Stimulated activated CD8-positive, alpha-beta memory T cell treated with anti-CD3 and anti-CD28 coated beads, Interleukin-4, amount 100 ng/mL, for 1 hour (primary cell): ENCODE measurements at places on chromosomes 2 and 18.

DNA sequence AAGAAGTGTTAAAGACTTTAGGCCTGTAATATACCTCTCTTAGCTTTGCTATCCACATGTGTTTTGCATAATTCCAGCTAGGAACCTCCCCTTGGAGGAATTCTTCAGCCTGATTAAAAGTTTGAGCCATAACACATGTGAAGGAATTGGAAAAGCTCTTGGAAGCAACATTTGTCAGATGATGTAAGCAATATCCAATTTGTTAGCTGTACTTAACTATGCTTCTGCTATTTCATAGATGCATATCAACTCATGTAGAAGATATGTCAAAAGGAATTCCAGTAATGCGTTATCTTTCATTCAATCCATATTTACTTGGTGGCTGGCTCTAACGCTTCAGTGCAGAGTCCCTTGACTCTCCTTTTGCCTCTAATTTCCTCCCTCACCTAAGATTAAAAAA is 46.2 kb downstream of the PKP4 start:
- no peak for DNase-seq

- no peak for DNase-seq
Measured at GRCh38 chr2:122231296-122231695, 475.8 kb downstream of the TSN start.

DNA sequence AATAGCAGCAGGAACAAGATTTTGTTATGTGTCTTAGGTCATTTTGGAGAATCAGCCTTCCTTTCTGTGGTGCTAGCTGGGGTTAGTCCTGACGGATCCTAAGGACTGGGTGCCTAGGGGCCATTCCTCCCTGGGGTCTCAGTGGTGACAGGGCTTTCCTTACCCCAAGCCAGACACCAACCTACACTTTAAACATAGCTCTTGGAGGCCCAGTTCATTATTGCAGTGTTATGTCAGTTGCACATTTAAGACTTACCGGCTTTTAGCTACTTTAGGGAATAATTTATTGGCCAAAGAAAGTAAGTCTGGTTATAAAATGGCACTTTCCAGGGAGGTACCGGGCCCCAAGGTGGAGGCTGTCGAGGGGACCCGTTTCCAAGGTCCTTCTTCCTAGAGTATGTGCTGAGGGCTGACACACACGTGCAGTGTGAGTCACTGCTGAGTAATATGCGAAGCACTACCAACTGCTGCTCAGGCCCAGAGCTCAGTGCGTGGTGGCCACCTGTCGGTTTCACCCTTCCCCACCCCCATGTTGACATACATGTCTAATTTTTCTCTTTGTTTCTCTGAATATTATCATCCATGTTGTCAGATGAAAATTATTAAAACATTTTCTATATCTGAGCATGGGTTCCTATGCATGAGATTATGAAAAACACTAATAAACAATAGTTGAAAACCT is 37.0 kb upstream of the GRHL1 start:
- no peak for DNase-seq

DNA sequence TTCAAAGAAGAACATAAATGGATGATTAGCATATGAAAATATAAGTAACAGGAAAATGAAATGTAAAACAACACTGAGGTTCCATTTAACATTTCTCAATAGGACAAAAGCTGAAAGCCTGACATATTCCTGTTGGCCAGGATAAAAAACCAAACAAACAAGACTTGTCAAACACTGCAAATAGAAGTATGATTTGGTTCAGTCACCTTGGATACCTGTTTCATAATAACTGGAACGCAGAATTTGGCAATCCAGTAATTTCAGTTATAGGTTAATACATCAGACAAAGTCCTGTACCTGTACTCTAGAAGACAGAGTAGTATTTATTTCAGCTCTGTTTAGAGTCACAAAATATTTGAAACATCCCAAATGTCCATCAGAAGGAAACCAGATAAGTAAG is 16.5 kb upstream of the EVA1A start:
- DNase-seq: no peak

- DNase-seq: no peak
Measured at GRCh38 chr18:44759925-44760342, 79.2 kb downstream of the SETBP1 start.

GRCh38 chr18:55485666-55486065 is 102.3 kb downstream of the TCF4 start:
- DNase-seq: no peak

DNA sequence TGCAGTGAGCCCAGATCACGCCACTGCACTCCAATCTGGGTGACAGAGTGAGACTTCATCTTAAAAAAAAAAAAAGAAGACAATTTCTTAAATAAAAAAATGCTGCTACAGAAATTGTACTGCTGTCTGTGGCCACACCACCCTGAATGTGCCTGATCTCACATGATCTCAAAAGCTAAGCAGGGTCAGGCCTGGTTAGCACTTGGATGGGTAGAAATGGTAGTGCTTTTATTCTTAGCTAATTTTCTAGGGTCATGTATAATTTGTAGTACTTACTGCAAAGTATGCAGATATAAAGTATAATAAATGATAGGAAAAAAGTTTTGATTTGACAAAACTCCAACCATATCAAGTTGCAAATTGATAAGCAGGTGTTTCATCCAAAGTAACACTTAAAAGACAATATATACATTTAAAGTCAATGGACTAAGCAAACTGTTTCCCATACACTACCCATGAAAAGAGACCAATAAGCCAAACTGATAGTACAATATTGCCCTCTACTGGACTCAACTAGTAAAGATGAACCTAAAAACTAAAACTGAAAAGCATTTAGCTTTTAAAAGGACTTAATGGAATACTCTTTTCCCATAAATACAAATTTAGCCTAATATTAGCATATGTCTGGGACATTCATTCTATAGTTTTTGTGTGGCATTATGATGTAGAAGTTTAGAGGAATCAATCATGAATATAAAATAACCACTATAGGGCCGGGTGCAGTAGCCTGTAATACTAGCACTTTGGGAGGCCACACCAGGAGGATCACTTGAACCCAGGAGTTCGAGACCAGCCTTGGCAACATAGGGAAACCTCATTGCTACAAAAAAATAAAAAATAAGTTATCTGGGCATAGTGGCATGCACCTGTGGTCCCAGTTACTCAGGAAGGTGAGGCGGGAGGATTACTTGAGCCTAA is 18.6 kb upstream of the PEX13 start:
- no peak for DNase-seq

- no peak for DNase-seq
Measured at GRCh38 chr2:60423505-60423904, 129.9 kb downstream of the BCL11A start.

- DNase-seq: no peak
Measured at GRCh38 chr18:76547296-76547695, 52.3 kb upstream of the ZNF516 start.

DNA sequence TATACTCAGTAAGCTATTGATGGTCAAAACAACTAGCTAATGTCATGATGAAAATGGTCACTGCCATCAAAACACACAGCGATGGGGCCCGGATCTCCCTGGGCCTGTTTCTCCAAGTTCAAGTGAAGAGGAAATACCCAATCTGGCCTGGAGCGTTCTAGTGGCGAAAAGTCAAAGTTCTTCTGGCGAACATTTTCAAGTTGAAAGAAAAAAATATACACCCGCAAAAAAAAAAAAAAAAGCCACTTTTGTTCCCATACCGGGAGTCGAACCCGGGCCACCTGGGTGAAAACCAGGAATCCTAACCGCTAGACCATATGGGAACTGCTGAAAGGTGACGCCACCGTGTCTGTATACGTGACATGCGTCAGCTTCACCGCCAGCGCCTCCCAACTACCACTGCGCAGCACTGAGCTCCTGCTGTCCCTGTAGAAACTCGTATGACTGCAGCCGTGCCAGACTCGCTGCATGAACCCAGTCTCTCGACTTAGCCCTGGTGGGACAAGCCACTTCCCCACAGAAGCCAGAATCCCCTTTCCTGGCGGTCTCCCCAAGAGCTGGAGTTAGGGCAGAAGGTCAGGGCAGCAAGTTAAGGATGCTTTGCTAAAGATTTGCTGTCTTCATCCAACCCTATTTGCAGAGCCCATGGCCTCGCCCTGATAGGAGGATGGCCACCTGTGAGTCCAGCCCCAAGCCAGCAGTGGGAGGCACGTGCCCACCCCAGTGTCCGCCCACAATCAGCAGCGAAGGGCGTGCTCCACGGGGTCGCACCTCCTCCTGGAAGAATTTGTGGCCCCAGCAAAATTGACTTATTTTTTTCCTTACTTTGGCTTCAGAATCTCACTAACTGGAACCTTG is 5.6 kb upstream of the IMP4 start:
- DNase-seq: no peak

DNA sequence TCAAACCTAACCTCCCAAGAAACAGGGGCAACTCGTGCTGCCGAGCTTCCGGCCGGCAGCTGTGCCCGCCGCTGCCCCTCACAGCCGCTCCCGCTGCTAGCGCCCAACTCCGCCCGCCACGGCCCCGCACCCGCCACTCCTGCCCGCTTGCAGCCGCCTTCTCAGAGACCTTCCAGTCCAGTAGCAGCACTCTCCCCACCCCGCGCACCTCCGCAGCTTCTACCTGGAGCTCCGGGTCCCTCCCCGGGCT is 722 bp upstream of the C2orf15 start:
- no peak for DNase-seq

DNA sequence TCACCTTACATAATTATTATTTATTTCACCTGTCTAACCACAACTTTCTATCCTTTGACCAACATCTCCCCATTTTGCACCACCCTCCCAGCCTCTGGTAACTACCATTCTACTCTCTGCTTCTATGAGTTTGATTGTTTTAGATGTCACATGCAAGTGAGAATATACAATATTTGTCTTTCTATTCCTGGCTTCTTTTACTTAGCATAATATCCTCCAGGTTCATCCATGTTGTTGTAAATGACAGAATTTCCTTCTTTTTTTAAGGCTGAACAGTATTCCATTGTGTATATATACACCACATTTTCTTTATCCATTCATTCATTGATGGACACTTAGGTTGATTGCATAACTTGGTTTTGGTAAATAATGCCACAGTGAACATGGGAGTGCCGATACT is 24.0 kb downstream of the PPM1B start:
- no peak for DNase-seq

- DNase-seq: no peak
Measured at GRCh38 chr18:50871846-50872245, 7.1 kb upstream of the ME2 start.

DNA sequence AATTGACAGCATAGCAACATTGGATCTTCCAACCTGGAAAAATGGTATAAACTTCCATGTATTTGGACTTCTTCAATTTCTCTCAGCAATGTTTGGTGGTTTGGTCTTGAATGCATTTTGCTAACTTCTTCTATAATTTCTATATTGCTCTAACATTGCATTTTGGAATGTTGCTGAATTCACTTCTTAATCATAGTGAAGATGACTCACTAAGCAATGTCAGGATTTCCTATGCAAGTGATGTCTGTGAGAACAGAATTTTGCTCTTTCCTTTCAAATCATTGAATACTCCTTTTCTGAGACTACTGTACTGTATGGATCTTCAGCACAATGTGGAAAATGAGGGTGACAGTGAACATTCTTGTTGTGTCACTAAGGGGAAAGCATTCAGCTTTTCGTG is 28.9 kb upstream of the CDH19 start:
- no peak for DNase-seq

GRCh38 chr2:197075754-197076337 is 149.3 kb upstream of the PGAP1 start:
- no peak for DNase-seq

GRCh38 chr2:41709702-41710599 is 337.9 kb upstream of the PKDCC start:
- DNase-seq: no peak

DNA sequence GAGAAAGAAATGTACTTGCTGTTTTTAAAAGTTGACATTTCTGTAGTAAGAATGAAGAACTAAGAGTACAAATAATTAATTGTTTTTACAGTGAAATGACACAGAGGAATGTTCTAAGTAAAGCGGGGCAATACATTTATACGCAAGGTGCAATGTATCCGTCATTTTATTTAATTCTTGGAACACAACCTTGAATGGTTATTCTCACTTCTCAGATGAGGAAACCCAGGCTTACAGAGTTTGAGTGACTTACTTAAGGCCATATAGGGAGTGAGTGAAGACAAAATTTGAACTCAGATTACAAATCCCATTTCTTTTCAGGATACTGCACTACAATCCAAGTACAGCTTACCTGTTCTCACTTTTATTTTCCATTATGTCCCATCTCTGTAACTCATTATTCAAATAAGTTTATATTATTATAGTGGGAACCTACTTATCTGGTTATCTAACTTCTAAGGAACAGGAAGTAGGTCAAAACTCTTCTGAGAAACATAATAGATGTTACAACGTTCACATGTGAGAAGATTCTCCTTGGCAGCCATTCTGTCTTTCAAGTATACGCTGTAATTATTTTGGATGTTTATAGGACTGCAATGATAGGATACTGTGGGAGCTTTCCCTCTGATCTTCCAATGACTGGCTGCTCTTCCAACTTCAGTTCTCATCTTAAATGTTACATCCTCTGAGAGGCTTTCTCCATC is 12.3 kb upstream of the STK17B start:
- DNase-seq: no peak

GRCh38 chr2:191565647-191566198 is 112.2 kb upstream of the NABP1 start:
- no peak for DNase-seq

GRCh38 chr2:217710211-217710765 is 292.5 kb downstream of the TNS1 start:
- no peak for DNase-seq

GRCh38 chr2:42566837-42567321 is 1.6 kb upstream of the MTA3 start:
- no peak for DNase-seq

GRCh38 chr2:63792530-63792929 is 49.2 kb upstream of the UGP2 start:
- DNase-seq: no peak

DNA sequence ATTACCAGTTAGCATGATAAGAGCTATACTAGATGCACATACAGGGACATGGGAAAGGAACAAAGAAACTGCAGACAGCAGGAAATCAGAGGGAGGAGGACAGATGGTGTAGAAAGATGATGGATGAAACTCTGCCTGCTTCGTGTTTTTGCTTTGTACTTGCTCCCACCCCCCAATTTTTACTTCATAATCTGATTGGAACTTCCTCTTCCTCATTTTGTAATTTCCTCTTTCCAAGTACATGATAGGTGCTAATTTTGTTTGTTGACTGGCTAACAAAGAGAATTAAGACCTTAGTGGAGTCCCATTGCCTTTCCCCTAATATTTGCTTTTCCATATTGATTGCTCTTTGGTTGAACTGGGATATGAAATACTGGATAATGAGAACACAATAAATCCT is 76.0 kb upstream of the PELI1 start:
- DNase-seq: no peak

DNA sequence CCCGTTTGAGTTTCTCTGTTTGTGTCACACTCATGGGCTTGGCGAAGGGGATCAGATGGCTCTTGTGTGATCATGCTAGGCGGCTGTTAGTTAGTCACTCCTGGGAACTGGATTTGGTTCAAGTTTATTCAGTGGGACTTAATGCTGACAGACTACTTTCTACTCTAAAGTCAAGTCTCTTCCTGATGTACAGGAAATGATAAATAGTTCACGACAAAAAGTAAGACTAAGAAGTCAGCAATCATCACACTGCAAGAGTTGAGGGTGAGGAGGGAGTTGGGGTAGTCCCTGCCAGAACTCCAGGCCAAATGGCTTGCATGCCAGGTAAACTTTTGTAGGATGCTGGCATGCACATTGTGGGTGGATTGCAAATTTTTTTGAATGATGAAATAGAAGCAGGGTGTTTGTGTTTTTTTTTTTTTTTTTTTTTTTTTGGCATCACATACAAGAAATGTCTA is 25.1 kb upstream of the CCL20 start:
- DNase-seq: no peak
